ENCODE measurements at places on chromosomes 3 and 15. TPM values are rescaled to one million over a fixed set of nuclear protein-coding genes. Genes with fewer than 3 reads are reported as not detected.

- DNase-seq: peak; percentile 88
Measured at GRCh38 chr3:158672215-158673176, at the start of gene LXN. LXN (minus strand) TSS chr3:158672648; CDS start chr3:158672478, 170 bp downstream.

GRCh38 chr15:35506272-35506870 is 39.6 kb downstream of the DPH6 start:
- DNase-seq: no peak

- DNase-seq: no peak
Measured at GRCh38 chr3:15113471-15113870, 14.5 kb upstream of the RBSN start.

- DNase-seq: no peak
Measured at GRCh38 chr3:76400141-76400540, 614.8 kb upstream of the ZNF717 start.

DNA sequence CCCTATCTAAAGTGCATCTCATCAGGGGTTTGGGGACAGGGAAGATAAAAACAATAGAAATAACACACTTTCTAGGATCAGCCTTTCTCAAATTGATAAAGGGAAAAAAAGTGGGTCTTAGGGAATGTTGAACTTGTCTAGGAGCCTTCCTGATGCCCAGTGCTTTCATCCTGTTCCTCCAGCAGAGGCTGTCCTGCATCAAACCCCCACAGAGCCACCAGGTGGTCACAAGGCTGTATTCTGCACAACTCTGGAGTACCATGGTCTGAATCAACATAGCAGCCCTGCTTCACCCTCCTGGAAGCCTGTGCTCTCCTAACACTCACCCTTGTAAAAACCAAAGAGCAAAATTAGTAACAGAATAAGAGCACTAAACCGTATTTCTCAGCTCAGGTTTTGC is 118.5 kb upstream of the SLC25A36 start:
- DNase-seq: no peak

GRCh38 chr15:25792128-25792527 is 71.0 kb downstream of the ATP10A start:
- peak; percentile 63 for DNase-seq

GRCh38 chr15:80059786-80060355 is 395 bp downstream of the ZFAND6 start:
- peak; percentile 68 for DNase-seq

GRCh38 chr15:83644439-83644838 is 9.5 kb upstream of the ADAMTSL3 start:
- no peak for DNase-seq

DNA sequence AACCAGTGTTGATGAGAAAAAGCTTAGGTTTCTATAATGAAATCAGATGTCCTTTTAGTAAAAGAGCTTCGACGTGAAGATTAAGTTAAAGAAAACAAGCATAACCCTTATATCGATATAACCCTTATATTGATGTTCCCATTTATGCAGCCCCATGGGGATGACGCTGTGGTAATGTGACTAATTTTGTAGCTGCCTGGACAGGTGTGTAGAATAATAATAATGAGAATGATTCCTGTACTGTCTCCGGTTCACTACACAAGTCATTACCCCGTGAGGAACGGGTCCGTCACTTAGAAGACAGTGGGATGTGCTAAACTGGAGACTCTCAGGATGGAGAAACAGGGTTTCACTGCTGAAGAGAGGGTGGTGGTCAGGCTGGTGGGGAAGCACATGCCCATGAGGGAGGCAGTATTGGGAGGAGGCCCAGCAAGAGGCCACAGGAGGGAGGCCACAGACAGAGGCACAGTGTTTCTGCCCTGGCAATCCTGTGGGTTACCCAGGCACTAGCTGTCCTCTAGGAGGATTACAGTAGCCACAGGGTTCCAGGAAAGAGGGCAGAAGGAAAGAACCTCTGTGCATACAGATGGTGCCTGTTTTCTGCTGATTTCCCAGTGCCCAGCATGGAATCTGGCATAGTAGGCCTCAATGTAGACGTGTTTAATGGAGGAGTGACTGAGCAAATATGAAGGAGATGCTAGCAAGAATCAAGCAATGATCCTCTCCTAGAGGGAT is 191.1 kb upstream of the TSC22D2 start:
- no peak for DNase-seq

DNA sequence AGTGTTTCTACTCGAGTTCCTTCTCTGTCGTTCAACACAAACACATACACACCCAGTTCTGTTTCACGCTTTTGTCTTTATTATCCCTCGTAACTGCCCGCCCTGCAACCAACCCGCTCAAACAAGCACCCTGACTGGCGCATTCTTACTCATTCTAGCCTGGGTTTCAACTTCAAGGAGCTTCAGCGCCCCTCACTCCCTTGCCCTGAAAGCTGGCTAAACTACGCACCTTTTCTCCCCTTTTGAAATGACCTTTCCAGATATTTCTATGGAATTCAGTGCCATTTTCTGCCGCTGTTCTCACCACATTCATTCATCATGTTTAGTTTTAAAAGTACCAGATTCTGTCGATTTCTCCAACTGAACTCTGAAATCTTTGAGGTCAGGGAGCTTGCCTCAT is 653 bp upstream of the MFSD1 start:
- DNase-seq: peak; percentile 58

DNA sequence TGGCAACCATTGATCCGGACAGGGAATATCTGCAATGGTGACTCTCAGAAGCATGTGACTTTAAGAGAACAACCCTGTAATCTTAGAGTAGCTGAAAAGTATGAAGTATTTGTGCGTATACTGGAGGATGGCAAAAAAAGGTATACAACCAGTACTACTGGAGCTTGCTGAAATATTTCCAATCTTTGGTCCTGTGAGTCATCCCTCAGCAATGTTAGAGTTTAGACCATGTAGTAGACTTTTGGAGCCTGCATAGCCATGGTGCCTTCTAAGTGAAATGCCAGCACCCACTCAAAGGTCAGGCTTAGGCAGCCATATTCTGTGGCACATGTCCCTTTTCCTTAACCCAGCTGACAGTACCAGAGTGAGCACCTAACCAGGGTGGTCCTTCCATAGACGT is 429.4 kb downstream of the NTRK3 start:
- DNase-seq: no peak

GRCh38 chr15:81419332-81419943 is 45.4 kb upstream of the TMC3 start:
- DNase-seq: no peak

GRCh38 chr3:14744556-14744955 is 69.6 kb downstream of the C3orf20 start:
- no peak for DNase-seq

DNA sequence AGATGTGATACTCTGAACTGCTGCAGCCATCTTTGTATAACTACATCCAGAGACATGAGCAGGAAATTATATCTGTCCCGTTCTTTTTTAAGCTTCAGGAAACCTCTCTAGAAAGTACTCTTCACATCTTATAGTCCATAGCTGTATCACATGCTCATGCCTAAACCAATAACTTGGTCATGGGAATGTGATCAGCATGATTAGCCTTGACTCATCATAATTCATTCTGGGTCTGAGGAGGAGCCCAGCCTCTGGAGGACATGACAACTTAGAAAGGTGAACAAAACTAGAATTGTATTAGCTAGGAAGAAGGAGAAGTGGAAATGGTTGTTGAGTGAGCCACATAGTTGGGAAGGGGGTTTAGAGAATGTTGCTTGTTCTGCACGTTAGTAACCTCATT is 12.9 kb downstream of the PPM1L start:
- no peak for DNase-seq

- no peak for DNase-seq
Measured at GRCh38 chr15:74269362-74270035, 33.4 kb downstream of the CCDC33 start.

DNA sequence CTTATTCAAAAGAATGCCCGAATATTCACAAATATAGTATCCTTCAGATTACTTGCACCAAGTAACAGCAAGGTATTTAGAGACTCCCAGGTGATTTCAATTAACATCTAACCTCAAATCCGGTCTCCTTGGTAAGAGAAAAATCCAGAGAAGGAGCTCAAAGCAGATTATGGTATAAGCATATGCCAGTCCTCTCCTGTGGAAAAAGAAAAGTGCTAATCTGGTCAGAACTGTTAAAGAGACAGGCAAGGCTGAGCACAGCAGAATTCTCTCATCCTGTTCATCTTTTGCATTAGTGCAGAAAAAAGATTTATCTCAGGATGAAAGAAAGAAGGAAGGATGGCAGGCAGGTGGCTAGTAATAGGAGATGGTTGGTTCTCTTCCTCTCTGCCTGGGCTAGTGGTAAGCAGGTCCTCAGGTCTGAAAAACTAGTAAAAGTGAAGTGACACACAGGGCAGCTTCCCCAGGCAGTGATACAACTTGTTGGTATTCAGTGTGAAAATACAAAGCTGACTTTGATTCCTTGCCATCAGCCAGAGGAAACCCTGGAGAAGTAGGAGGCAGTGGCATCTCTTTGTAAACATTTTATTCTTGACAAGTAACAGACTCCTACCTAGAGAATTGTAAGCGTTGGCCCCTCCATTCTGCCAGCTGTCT is 14.2 kb downstream of the ATXN7 start:
- DNase-seq: no peak

GRCh38 chr15:72229076-72229946 is 1.7 kb downstream of the PKM start:
- DNase-seq: peak; percentile 65

GRCh38 chr3:194271460-194272035 is 79.6 kb downstream of the CPN2 start:
- DNase-seq: no peak

DNA sequence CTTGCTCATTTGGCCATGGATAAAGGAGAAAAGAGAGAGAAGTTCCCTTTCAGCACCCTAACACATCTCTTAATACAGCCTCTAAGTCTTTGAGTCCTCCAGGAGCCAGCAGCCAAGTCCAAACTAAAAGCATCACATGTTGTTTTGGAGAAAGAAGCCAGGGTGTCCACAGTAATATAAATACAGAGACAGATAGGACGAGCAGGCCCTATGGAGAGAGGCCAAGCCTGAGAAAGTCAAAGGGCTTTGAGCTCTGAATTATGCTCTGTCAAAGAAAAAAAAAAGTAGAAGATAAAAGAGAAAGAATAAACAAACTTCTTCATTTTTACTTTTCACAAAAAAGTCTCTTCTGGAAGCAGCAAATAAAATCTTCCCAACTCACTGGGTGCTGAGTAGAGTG is 92.4 kb upstream of the THBS1 start:
- peak; percentile 93 for DNase-seq

DNA sequence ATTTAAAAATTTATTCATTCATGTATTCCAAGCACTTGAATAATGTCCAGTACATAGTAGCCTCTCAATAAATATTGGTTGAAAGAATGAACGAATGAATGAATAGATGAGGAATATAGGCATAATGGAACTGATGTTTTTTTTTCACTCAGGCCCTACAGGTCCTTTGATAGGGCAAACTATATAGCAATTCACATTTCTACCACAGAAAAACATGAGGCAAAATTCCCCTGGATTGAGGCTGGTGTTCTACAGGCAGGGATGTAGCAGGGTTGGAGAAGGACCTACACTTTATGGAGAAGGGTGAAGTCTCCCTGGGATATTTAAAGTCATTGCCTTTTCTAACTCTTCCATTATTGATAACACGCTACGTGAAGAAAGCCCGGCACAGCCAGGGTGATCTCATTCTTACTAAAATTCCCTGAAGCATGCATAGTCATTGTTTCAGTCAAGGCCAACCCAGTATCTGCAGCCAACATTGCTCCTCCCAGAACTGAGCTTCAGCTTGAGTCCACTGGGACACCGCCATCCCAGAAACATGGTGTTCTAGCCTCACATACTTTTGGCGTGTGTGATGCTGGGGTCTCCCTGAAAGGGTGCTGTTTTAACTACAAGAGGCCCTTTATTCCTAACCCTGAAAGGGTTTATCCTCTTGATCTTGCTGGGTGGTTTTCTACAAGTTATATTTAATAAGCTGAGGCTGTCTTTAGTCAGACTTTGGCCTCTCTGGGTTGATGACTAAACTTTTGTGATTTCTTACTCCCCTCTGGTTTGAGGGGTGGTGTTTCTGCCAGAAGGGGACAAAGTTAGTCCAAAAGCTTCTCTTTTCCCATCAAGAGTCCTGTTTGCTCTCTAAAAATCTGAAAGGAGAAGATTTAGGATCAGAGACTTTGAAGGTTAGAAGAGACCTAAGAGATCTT is 25.9 kb upstream of the FBN1 start:
- DNase-seq: peak; percentile 89

- DNase-seq: no peak
Measured at GRCh38 chr3:71225951-71226564, 357.5 kb downstream of the FOXP1 start.

GRCh38 chr3:29249829-29250345 is 31.0 kb upstream of the RBMS3 start:
- no peak for DNase-seq

GRCh38 chr3:64290864-64291263 is 65.6 kb upstream of the PRICKLE2 start:
- no peak for DNase-seq

- no peak for DNase-seq
Measured at GRCh38 chr3:150764566-150764965, 1.6 kb upstream of the SIAH2 start.

DNA sequence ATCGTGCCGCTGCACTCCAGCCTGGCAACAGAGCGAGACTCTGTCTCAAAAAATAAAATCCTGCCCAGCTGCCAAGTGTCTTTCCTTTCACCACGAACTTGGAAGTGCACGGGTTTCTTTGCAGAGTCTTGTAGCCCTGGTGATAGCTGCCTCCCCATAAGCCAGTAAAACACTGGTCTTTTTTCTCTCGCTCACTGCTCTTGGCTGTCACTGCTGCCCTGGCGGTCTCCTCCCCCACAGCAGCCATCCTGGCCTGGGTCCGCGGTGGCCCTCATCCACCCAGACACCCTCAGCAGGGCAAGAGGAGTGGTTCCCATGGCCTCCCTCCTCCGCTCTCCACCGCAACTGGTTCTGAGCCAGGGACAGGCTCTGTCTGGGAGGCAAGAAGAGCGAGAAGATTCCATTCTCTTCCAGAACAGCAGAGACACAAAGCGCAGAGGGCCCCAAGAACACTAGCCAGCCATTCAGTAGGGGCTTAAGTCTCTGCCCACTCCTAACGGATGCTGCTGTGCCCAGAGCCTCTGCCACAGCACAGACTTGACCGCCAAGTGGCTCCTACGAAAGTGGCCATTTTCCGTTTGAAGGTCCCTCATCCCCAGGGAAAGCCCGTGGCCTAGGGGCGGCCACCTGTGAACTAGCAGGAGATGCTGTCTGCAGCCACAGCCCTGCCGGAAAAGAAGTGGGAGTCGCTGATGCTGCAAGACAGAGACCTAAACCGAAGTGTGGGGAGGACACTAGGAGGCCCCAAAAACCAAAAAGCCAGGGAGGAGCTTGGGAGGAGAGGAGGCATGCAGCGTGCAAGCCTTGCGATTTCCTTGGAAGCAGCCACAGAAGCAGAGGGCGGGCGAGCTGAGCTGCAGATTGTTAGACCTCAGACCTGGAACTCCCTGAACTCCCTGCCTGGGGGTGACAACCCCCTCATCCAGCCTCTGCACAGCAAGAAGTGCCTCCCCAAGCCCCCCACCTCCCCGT is 44.1 kb downstream of the KLHL25 start:
- DNase-seq: peak; percentile 90

Gene INKA1
- 0.95 TPM for total RNA-seq

Gene RBP2
- not detected for total RNA-seq

Gene TTBK2
- total RNA-seq: 21.9 TPM

Gene STRIT1
- not detected for total RNA-seq

Gene MUSTN1
- total RNA-seq: 12.7 TPM

Gene SERINC4
- not detected for total RNA-seq

Gene CKMT1A
- total RNA-seq: 1.8 TPM

Gene MPI
- 52.0 TPM for total RNA-seq

Data from sigmoid colon (tissue), 7 donors.